Neuronal stem cell (in vitro differentiated cells): ENCODE measurements at places on chromosomes 5 and 9.

DNA sequence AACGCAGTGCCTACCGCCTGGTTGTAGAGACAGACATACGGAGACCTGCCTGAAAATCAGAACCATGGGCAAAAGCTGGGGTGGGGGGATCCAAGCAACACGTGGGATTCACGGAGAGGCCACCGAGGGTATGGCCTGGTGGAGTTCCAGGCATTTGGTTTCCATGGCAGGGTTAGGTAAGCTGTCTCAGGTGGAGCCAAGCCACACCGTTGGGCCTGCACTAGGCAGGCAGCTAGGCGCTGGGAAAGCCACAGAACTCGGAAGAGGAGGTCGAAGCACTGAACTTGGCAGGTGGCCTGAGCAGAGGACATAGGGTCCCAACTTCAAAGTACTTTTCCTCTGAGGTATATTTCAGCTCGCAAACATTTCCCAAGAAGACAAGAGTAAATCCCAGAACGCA, 111.6 kb downstream of the ISL1 start:
- DNase-seq, result no peak
- H3K27me3 ChIP-seq, result no peaks in the 10 kb centered on the region
- no peak overlapping the region for H3K4me3 ChIP-seq
- H3K4me1 ChIP-seq, result peaks cover 2% of the 10 kb centered on the region
- H3K36me3 ChIP-seq, result no peaks in the 10 kb centered on the region

GRCh38 chr9:136835162-136835931, 6.9 kb upstream of the AJM1 start:
- H3K36me3 ChIP-seq, result peaks cover 37% of the 10 kb centered on the region
- no peak overlapping the region for H3K27ac ChIP-seq
- DNase-seq, result no peak

DNA sequence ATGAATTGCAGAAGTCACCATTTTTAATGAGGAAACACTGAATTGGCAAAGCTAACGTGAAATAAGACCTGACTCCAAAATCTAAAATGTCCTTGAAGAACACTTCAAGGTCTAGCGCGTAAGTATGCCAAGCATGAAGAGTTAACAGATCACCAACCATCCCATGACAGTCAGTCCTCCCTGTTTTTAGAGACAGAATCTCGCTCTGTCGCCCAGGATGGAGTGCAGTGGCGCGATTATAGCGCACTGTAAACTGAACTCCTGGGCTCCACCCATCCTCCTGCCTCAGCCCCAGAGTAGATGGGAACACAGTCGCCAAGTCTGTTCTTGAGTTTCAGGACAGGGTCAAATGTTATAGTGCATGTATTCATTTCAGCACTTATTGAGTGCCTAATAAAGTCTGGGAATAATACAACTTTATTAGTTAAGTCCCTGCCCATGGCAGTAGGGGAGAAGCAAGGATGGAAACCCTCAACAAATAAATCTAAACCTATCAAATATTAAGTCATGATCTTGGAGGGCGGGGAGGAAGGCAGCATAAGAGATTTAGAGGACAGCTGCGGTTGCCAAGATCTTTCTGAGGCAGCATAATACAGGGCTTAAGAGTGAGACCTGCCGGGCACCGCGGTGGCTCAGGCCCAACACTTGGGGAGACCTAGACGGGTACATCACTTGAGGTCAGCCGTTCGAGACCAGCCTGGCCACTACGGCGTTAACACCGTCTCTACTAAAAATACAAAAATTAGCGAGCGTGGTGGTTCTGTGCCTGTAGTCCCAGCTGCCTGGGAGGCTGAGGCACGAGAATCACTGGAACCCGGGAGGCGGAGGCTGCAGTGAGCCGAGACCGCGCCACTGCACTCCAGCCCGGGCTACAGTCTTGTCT, 1.1 kb downstream of the ATPSCKMT start:
- peak overlapping the region; percentile 53 for H3K4me3 ChIP-seq
- H3K36me3 ChIP-seq, result peaks cover 10% of the 10 kb centered on the region
- H3K4me1 ChIP-seq, result peaks cover 11% of the 10 kb centered on the region
- no peak overlapping the region for H3K27ac ChIP-seq
- DNase-seq, result no peak

DNA sequence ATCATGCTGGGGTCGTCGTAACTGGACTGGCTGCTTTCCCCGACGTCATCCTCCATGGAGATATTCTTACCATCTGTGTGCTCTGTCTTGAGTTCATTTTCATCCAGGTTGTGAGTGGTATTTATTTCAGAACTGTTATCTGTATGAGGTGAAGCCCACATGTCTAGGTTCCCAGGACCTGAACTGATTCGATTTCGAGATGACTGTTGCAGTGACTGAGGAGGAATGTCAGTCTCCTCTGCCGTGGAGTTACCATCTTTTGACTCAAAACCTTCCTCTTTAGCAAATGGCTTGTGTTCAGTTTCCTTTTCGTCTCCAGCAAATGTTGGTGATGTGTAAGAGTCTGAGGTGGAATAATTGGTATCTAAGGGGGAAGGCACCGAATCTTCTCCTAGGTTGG, 55.2 kb upstream of the PCA3 start:
- H3K27me3 ChIP-seq, result no peaks in the 10 kb centered on the region
- H3K27ac ChIP-seq, result no peak overlapping the region
- H3K4me3 ChIP-seq, result no peak overlapping the region
- no peak for DNase-seq

DNA sequence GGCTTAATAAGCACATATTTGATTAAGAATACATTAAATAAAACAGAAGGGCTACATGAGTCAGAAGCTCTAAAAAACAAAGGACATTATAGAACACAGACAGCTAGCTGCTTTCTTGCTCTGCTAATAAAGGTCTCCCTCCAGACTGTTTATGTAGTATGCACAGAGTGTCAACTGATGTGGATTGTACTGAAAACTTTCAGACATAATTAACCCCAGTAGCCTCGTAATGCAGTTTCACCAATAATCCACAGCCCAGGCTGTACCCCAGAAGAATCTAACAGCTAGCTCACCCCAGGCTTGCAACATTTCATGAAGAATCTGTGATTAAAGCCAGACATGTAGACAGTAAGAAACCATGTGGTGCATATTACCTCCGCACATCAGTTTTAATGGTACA, 30.8 kb downstream of the FGF10 start:
- no peaks in the 10 kb centered on the region for H3K36me3 ChIP-seq
- no peak overlapping the region for H3K27ac ChIP-seq

- H3K27ac ChIP-seq, result no peak overlapping the region
- no peak overlapping the region for H3K4me3 ChIP-seq
- H3K36me3 ChIP-seq, result no peaks in the 10 kb centered on the region
- H3K27me3 ChIP-seq, result no peaks in the 10 kb centered on the region
- no peak for DNase-seq
Observed at GRCh38 chr5:126469536-126470316, 46.5 kb downstream of the GRAMD2B start.

DNA sequence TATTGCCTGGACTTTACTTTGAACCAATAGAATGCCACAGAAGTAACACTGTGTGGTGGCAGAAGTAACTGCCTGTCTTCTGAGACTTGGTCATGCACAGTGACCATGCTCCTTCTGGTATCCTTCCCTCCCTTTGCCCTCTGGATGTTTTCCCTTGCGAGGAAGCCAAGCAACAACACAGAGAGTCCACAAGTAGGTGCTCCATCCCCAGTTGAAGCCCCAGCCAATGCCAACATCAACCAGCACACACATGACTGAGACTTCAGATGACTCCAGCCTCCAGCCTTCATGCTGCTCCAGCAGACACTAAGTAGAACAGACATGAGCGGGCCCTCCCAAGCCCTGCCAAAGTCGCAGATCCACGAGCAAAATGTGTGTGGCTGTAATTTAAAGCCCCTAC, 129.6 kb downstream of the EPB41L4A start:
- peaks cover 2% of the 10 kb centered on the region for H3K4me1 ChIP-seq
- no peaks in the 10 kb centered on the region for H3K36me3 ChIP-seq
- no peaks in the 10 kb centered on the region for H3K27me3 ChIP-seq
- no peak for DNase-seq

GRCh38 chr5:141945511-141946051, 12.4 kb downstream of the PCDH12 start:
- peaks cover 7% of the 10 kb centered on the region for H3K4me1 ChIP-seq
- peaks cover under 1% of the 10 kb centered on the region for H3K36me3 ChIP-seq
- H3K4me3 ChIP-seq, result no peak overlapping the region
- DNase-seq, result no peak

GRCh38 chr5:121701731-121702130, 150.0 kb upstream of the FTMT start:
- no peak overlapping the region for H3K4me3 ChIP-seq
- no peaks in the 10 kb centered on the region for H3K36me3 ChIP-seq

GRCh38 chr9:127698386-127698785, 8.4 kb upstream of the CFAP157 start:
- H3K27me3 ChIP-seq, result no peaks in the 10 kb centered on the region
- no peak for DNase-seq
- H3K4me3 ChIP-seq, result no peak overlapping the region
- no peaks in the 10 kb centered on the region for H3K36me3 ChIP-seq
